ENCODE measurements at places on chromosomes 11 and 22.

DNA sequence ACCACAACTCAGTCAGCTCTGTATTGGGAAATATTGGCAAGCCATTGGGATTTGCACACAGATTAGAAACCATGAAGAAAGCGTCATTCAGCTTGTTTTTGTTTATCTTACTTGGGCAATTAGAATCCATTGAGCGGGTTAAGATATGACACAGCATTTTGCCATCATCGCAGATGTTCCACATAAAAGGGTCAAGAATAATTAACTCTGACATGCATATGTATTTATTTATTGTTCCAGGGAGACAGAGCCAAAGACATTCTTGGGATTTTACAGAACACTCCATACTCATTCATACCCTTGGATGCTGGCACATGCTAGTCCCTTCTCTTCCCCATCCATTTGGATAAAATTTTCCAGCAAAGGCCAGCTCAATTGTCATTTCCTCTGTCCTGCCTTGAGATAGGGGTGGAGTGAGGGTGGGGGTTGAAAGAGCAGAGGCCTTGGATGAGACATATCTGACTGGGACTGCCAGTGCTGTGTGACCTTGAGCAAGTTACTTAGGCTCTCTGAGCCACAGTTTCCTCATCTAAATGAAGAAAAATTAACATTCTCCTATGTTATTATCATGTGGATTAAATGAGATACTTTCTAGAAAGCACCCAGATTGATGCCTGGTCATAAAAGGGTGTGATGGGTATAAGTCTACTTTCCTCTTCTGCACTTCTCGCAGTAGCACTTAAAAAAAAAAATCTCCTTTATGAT lies 179.7 kb downstream of the RRAS2 start:
- DNase-seq = no peak

- no peak for DNase-seq
Observed at GRCh38 chr11:79313530-79313913, 127.3 kb downstream of the TENM4 start.

DNA sequence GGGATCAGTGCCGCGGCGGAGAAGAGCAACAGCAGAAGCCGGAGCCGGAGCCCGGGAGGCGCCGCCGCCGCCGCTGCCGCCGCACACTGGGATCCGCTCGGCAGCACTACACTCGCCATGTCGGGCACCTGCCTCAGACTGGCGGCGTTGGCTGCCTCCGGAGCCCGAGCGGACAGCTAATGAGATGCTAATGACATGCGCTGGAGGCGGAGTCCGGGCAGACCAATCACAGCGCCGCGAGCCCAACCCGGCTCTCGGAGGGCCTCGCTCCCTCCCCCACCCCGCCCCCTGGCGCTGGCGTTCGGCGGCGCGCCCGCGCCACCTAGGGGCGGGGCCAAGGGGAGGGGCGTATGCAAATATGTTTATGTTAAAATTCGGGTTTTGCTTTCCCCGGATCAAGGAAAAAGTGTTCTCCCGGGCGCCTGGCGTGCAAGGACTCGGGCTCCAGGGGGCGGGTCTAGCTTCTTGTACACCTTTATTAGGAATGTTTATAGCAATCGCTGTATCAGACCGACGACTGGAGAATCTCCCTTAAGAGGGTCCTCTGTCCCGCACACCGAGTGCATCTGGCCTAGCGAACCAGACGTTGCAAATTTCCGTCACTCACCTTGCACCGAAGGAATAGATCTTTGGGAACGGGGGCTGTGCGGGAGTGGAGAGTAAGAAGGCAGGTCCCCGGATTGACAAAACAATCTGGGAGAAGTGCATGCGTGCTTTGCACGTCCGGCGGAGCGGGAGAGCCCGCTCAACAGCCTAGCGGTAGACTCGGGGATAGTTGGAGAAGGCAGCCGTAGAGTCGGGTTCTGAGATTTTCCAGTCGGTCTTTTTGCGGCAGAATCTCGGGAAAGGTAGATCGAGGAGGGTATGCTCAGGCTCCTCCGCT lies at the start of gene CADM1:
Gene CADM1, minus strand, starts transcription at position 140 of the 883 bp plus-strand sequence.
- peak; percentile 96 for DNase-seq

- no peak for DNase-seq
Observed at GRCh38 chr11:46009647-46010046, 87.2 kb downstream of the LARGE2 start.

- DNase-seq = no peak
Observed at GRCh38 chr11:6736495-6737121, 35.2 kb downstream of the OR2AG2 start.

GRCh38 chr22:36360871-36361383 lies 26.8 kb downstream of the MYH9 start:
- DNase-seq = no peak

DNA sequence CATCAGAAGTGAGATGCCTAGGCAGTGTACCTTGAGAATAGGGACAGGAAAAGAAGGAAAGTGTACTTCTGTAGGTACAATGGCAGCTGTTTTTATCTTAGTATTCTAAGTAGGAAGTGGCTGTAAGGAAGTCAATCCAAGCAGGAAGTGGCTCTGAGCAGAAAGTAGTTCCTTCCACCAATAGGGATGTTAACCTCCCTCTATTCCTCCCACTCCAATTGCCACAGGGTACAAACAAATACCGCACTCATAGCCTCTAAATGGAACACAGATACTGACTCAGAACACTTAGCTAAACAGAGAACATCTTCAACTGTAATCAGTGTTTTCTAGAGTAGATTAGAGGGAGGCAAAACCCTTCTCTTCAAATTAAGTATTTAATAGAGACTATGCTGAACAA lies 10.6 kb downstream of the LRRC55 start:
- no peak for DNase-seq

GRCh38 chr11:126212089-126212660 lies 593 bp downstream of the FAM118B start:
- no peak for DNase-seq

DNA sequence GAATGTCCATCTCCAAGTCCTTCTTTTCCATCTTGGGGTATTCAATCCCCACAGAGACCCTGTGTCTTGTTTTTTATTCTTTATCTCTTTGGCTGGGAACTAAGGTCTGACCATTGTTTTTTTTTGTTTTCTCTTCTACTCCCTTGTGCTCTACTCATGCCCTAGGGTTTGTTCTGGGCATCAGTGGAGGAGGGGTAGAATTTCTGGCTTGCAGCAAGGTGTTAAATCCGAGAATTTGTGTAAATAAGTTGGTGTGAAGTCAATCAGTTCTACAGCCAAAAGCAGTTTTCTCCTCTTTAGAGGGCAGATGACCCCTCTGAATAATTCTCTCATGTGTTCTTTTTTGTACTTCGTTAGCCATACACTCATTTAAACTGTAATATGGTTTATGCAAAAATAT lies 10.7 kb downstream of the CECR2 start:
- no peak for DNase-seq

DNA sequence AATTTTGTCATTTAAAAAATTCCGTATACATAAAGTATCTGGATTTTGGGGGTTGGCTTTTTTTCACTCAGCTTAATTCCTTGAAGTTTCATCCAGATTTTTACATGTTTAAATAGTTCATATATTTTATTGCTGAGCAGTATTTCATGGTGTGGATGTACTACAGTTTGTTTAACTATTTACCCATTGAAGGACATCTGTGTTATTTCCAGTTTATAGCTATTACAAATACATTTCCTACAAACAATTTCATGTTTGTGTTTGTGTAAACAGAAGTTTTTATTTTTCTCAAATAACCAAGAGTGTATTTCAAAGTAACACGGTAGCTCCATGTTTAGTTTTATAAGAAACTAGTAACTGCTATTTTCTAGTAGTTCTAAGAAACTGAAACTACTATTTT lies 299.7 kb upstream of the ANO3 start:
- no peak for DNase-seq

GRCh38 chr22:24871611-24872205 lies 65.7 kb downstream of the SGSM1 start:
- DNase-seq = no peak

DNA sequence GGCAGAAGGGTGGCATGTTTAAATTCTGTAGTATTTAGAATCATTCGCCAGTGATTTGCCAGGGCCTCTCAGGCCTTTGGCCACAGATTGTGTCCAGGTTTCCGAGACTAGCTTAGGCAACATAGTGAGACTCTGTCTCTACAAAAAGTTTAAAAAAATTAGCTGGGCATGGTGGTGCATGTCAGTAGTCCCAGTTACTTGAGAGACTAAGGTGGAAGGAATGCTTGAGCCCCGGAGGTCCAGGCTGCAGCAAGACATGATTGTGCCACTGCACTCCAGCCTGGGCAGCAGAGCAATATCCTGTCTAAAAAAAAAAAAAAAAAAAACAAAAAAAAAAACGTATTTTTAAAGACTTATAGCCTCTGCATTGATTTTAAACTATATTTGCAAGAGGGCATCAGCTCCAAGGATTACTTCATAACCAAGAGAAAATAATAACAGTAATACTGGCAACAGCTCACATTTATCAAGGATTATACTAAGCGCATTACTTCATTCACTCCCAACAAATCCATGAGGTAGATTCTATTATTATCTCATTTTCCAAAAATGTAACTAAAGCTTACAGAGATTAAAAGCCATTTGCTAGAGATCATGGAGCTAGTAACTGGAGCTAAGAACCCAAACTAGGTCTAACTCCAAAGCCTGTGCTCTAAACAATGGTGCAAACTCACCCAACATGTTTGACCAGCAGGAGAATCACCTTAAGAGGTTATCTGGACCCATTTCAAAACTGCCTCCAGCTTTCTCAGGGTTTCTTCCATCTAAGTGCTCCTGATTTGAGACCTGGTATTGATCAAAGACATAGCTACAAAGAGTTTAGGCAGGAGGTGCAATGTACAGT lies 32.6 kb upstream of the SLC6A5 start:
- no peak for DNase-seq

GRCh38 chr11:28043930-28044709 lies 63.8 kb downstream of the KIF18A start:
- no peak for DNase-seq

DNA sequence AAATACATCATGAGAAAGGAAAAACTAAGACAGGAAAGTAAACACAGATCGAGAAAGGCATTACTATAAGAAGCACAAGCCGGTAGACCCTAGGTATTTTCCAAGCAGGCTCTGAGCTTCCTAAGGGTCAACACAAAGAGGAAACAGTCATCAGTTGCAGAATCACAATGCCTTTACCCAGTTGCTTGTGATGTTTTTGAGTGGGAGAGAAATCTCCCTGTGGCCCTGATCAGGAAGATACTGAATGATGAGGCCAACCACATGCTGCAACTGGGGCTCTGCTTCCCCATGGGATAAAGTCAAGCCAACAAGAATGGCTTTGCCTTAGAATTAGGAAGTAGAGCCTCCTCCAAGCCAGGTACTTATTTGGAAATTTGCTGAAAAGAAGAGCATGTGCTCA lies 132.6 kb downstream of the MICAL2 start:
- DNase-seq = no peak

GRCh38 chr11:67356864-67357561 lies 3.7 kb upstream of the POLD4 start:
- peak; percentile 18 for DNase-seq

- no peak for DNase-seq
Observed at GRCh38 chr11:69685348-69685747, 10.2 kb upstream of the LTO1 start.

DNA sequence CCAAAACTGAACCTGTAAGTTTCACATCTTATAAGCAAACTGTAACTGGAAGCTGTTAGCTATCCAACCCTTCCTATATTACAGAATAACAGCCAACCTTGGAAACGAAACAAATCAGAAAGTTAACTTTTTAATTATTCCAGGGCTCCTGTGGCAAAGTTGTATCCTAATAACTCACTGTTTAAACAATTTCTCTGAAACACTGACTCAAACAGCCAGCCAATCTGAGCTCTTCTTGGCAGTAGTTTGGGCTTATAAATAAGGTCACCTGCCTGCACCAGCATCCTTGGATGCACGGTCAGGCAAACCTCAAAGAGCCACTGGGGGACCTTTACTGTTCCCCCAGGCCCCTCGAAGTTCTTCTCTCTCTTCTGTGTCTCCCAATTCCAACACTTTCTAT lies 5.0 kb downstream of the CELSR1 start:
- DNase-seq = no peak

GRCh38 chr11:65497141-65498041 lies 1.5 kb upstream of the MALAT1 start:
- DNase-seq = peak; percentile 99

DNA sequence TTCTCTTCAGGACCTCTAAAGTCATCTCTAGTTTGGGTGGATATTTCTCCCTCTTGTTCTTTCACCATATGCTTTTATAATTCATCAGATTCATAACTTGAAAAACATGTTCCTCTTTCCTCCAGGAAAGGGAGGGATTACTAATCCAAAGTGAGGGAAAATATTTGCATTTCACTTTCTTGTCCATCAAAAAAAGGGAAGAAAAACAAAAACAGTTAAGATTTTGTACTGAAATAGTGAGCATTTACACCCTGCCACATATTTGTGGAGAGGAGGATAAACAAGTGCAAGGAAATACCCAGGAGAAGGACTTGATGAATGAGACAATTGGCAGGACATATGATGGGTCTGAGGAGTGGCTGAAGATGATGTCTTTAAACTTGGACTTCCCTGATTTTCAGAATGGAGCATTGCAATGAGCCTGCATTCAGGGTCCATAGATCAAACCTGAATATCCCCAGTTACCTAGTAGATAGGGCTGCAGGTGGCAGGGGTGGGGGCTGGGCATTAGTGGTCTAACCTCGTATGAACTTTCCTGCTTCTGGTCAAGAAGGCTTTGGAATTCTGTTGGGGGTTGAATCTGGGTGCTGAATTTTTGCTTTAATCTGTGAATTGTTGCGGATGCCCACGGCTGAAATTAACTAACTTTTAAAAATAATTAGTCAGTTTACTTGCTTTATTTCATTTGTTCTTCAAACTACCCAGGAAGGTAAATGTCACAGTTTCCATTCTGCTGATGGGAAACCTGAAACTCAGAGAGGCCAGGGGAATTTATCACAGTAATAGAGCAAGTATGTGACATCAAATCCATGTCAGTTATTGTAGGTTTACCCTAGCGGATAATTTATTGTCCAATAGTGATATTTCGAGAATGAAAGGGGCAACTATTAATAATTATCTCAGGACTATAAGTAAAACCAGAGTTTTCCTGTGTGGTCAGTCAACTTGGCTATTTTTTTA lies 36.9 kb upstream of the TMEM123 start:
- no peak for DNase-seq

DNA sequence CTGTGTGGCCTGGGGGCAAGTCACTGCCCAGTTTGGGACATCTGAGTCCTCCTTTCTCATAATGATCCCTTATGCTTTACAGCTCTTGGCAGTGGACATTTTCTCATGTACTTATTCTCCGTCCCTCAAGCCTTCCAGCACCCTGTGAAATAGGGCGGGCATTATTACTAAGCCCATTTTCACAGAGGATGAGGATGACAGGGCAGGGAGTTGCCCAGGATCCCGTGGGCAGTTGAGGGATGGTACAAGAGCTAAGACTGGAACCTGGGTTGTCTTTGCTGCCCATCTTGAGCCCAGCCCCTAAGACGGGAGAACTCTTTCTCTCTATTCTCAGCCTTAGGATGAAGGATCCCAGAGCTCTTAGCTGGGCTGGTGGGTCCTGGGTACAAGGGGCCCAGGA lies 11.2 kb downstream of the CD82 start:
- no peak for DNase-seq

- peak; percentile 17 for DNase-seq
Observed at GRCh38 chr11:102341844-102342318, 5.1 kb upstream of the BIRC2 start.
